ENCODE measurements at places on chromosomes 2 and 18. TPM values are rescaled to one million over a fixed set of nuclear protein-coding genes. Genes with fewer than 3 reads are reported as not detected.

DNA sequence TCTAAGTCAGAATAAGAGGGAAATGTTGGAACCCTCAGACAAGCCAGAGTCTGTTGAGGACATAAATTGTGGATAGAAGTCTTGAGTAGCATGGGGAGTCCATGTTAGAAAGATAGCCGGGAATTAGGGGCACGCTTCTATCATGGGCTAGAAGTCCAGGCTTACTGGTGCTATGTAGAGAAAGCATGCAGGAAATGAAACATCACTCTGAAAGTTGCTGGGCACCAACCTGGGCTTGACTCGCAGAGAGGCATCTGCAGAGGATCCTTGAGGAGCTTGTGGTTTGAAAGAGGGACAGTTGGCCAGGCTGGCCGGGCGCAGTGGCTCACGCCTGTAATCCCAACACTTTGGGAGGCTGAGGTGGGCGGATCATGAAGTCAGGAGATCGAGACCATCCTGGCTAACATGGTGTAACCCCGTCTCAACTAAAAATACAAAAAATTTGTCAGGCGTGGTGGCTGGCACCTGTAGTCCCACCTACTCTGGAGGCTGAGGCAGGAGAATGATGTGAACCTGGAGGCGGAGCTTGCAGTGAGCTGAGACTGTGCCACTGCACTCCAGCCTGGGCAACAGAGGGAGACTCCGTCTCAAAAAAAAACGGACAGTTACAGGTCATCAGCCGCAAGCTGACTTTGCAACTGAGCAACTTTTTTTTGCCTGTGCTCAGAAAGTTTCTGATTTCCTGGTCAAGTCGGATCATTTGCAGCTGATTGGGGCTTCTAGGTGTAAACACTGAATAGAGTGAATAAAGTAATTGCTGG, 24.9 kb downstream of the CERS6 start:
- no peaks in the 10 kb centered on the region for H3K36me3 ChIP-seq
- no peak overlapping the region for H3K27ac ChIP-seq
- H3K4me3 ChIP-seq = no peak overlapping the region
- no peak for DNase-seq
- no peaks in the 10 kb centered on the region for H3K27me3 ChIP-seq
- peaks cover 13% of the 10 kb centered on the region for H3K4me1 ChIP-seq

DNA sequence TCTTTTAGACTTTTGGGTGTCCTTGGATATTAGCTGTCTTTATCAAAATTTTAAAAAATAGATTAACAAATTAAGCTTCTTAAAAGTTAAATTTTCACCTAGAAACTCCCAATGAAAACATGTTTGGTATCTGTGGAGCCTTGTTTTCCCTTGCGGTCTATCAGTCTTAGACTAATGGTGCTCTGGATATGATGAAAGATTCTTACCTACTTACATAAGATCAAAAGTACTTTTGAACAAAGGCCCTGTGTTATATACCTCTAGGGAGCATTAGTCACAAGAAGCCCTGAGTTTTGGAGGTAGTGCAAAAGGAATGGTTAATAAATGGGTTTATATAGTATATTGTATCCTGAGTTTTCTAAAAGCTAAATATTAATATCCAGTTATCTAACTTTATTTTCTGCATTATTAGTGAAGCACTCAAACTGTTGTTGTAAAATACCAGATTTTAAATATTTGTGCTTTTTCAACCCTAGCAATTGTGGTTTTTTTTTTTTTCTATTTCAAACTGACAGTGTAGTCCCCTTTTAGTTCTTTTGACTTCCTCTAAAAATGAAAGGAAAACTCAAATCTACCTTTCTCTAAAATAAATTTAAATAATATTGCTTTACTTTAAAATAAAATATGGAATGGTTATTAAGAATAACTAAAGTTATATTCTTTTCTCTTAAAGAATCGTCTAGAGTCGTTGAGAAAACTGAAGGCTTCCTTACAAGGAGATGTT, 18.1 kb downstream of the NDC80 start:
- H3K4me3 ChIP-seq = peak overlapping the region; percentile 83
- peaks cover 2% of the 10 kb centered on the region for H3K36me3 ChIP-seq
- DNase-seq = no peak
- no peaks in the 10 kb centered on the region for H3K27me3 ChIP-seq
- peaks cover 19% of the 10 kb centered on the region for H3K4me1 ChIP-seq
- peak overlapping the region; percentile 79 for H3K27ac ChIP-seq

DHX57 gene
- total RNA-seq = 13.8 TPM

DNA sequence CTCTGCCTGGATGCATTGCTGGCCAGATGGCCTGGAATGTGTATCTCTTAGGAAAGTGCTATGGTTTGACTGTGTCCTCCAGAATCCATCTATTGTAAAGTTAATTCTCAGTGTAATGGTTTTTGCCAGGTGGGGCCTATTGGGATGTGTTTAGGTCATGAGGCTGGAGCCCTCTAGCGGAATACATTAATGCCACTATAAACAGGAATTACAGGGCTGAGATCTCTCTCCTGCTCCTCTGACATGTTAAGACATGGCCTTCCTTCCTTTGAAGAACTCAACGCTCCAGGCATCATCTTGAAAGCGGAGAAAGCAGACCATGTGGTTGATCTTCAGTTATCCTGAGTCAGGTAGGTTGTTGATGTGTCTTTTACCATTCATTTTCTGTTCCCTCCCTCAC, 276.4 kb downstream of the RPIA start:
- H3K36me3 ChIP-seq = no peaks in the 10 kb centered on the region
- peaks cover 32% of the 10 kb centered on the region for H3K27me3 ChIP-seq
- DNase-seq = no peak
- H3K4me1 ChIP-seq = no peaks in the 10 kb centered on the region
- H3K4me3 ChIP-seq = no peak overlapping the region

IL36B gene
- total RNA-seq = not detected

CRIM1 gene
- total RNA-seq = 2.3 TPM

HSPE1 gene
- total RNA-seq = 74.6 TPM

- peaks cover 3% of the 10 kb centered on the region for H3K4me1 ChIP-seq
- H3K4me3 ChIP-seq = no peak overlapping the region
- peaks cover 14% of the 10 kb centered on the region for H3K27me3 ChIP-seq
- no peak for DNase-seq
- no peaks in the 10 kb centered on the region for H3K36me3 ChIP-seq
Measured at GRCh38 chr18:13192970-13193369, 25.6 kb upstream of the LDLRAD4 start.

GRCh38 chr2:42578621-42579020, 10.2 kb downstream of the MTA3 start:
- H3K36me3 ChIP-seq = peaks cover 3% of the 10 kb centered on the region
- no peak for DNase-seq
- no peak overlapping the region for H3K27ac ChIP-seq

RNU2-63P gene
- 16.2 TPM for total RNA-seq

DNA sequence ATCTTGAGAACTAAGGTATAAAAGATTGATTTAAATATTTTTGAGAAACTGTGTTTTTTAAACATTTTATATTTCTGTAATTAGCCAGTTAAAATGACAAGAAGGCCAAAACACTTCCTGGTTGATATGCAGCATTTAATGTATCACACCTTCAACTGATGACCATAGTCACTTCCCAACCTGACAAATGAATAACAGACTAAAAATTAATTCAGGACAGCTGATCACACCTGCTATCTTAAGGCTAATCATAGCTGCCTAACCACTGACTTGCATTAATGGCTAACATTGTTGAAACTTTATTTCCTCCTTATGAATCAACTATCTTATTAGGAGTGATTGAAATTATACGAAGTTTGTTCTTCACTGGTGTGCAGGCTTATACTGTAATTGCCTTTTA, 125.8 kb upstream of the MSTN start:
- H3K4me1 ChIP-seq = peaks cover 3% of the 10 kb centered on the region
- no peaks in the 10 kb centered on the region for H3K27me3 ChIP-seq
- DNase-seq = no peak
- H3K36me3 ChIP-seq = no peaks in the 10 kb centered on the region
- no peak overlapping the region for H3K4me3 ChIP-seq
- no peak overlapping the region for H3K27ac ChIP-seq

LRRC30 gene
- total RNA-seq = not detected

- peaks cover 2% of the 10 kb centered on the region for H3K4me1 ChIP-seq
- H3K27ac ChIP-seq = no peak overlapping the region
- peaks cover 8% of the 10 kb centered on the region for H3K27me3 ChIP-seq
- H3K36me3 ChIP-seq = peaks cover 2% of the 10 kb centered on the region
Measured at GRCh38 chr2:45373534-45373933, 237.5 kb downstream of the SRBD1 start.

RAX gene
- total RNA-seq = not detected

CEP192 gene
- 32.6 TPM for total RNA-seq

RMND5A gene
- total RNA-seq = 42.3 TPM

SRD5A2 gene
- not detected for total RNA-seq

- H3K4me3 ChIP-seq = no peak overlapping the region
- H3K27me3 ChIP-seq = peaks cover 35% of the 10 kb centered on the region
- no peak overlapping the region for H3K27ac ChIP-seq
- peaks cover 2% of the 10 kb centered on the region for H3K4me1 ChIP-seq
- no peak for DNase-seq
Measured at GRCh38 chr2:238895891-238896600, 48.2 kb downstream of the TWIST2 start.

DNA sequence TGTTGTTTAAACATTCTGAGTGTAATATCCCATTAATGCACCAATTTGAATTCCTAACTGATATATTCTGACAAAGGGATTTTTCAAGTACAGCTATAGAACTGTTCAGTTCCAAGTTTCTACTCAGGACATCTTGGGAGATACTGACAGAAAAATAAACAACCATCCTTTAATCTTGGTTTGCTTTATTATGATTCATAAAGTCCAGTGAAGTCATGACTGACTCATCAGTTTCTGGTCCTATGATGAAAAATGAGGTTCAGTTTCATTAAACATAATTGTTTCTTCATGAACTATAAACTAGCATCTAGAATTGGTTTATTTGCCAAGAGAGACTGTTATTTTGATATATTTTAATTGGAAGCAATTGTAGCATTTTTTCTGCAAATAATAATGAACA, 896.2 kb downstream of the CCDC85A start:
- H3K27me3 ChIP-seq = no peaks in the 10 kb centered on the region
- no peak for DNase-seq
- H3K4me3 ChIP-seq = no peak overlapping the region
- H3K27ac ChIP-seq = no peak overlapping the region

DNA sequence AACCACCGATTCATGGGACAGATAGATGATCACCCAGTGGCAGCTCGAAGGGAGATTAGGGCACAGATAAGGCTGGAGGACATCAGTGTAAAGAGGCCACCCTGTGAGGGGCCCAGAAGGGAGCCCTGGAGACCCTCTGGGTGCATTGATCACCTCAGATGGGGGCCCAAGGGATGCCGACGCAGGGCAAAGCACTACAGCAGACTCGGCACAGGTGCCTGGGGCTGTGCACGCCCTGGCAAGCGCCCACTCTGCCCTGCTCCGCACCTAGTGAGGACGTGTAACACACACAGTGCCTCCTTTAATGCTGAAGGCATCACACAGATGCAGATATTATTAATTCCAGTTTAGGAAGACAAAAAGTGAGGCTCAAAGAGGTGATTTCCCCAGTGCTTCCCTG, 9.5 kb downstream of the GYPC start:
- DNase-seq = no peak
- no peaks in the 10 kb centered on the region for H3K27me3 ChIP-seq
- peaks cover 74% of the 10 kb centered on the region for H3K4me1 ChIP-seq
- H3K4me3 ChIP-seq = no peak overlapping the region

DNA sequence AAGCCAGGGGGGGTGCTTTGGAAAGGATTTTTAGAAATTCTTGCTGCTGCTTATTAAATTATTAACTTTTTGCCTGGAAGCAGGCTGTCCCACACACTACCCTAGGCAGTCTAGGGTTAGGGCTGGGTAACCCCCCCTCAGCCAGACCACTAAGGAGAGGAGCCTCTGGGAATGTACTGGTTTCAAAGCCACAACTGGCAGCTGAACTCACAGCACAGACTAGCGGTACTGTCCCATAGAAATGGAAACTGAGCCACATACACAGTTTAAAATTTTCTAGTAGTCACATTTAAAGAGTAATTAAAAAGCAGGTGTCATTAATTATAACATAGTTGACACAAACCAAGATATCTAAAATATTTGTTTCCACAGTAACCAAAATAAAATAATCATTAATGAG, 50.1 kb downstream of the SPRED2 start:
- H3K27ac ChIP-seq = peak overlapping the region; percentile 61
- H3K27me3 ChIP-seq = no peaks in the 10 kb centered on the region
- H3K4me1 ChIP-seq = peaks cover 12% of the 10 kb centered on the region
- DNase-seq = no peak
- no peaks in the 10 kb centered on the region for H3K36me3 ChIP-seq
- peak overlapping the region; percentile 81 for H3K4me3 ChIP-seq

DNA sequence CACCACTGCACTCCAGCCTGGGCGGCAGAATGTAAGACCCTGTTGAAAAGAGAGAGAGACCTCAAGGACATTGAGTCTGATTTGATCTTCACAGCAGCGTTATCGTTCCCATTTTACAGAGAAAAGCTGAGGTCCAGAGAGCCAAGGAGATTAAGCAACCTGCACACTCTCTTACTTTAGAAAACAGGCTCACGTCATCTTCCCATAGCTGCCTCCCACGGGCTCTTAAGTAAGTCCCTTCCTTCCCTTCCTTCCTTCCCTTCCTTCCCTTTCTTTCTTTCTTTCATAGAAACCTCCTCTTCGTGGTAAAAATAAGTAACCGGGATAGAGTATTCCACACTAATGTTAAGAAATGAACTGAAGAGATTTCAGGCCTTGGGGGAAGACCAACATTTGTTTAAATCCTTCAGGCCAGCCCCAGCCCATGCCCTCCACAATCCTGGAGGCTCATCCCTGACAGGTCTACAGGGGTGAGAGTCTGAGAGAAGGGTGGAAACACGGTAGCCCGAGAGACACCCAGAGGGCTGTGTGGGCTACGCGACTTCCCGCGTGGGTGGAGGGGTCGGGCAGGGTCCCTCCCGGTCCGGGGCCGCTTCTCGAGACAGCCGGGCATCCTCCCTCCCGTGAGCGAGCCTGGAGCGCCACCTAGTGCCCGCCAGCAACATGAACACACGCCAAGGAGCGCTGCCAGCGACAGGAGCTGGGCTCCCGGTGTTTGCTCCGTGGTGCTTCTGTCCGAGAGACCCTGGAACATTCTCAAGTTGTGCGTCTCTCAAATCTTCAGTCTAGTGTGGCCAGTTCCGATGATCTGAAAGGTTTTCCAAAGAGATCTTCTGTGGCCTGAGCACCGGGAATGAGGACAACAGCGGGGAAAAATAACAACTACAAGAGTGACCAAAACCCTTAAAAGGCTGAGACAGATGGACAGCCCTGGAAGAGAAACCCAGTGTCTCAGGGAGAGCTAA, 160.3 kb downstream of the INO80D start:
- H3K4me1 ChIP-seq = peaks cover 11% of the 10 kb centered on the region
- peaks cover 2% of the 10 kb centered on the region for H3K36me3 ChIP-seq
- H3K27me3 ChIP-seq = peaks cover 86% of the 10 kb centered on the region
- no peak overlapping the region for H3K4me3 ChIP-seq

DNA sequence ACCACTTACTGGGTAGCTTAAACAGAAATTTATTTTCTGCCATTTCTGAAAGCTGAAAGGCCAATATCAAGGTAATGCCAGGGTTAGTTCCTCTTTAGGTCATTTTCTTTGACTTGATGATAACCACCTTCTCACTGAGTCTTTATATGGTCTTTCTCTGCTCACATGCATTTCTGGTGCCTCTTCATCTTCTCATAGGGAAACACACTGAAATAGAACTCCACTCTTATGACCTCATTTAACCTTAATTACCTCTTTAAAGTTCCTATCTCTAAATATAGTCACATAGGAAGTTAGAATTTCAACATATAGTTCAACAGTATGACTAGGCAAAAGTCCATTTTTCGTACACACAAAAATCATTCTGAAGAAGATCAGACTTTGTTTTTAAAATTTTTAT, 616.8 kb upstream of the VRK2 start:
- H3K36me3 ChIP-seq = no peaks in the 10 kb centered on the region
- no peak for DNase-seq
- H3K4me1 ChIP-seq = no peaks in the 10 kb centered on the region
- no peaks in the 10 kb centered on the region for H3K27me3 ChIP-seq

ELP2 gene
- total RNA-seq = 152 TPM
